Skeletal muscle cell (primary cell): ENCODE measurements at places on chromosomes 3 and 15.

DNA sequence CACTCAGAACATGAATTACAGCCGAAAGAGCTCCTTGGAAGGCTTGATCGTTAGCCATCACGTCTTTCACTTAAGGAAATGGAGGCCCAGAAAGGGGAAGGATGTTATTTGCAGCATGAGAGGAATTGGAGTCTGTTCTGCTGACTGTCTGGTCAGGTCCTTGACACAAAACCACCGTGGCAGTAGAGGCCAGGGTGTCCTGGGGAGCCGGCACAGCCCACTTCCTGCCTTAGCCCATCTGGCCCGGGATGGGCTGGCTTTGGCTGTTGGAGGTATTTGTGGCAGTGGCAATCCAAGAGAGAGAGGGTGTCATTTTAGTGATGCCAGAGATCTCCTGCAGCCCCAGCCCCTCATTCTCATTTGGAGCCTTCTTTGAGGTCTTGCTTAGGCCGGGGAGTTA, 37.4 kb downstream of the ST6GAL1 start:
- DNase-seq: no peak

GRCh38 chr15:89335298-89336041, 846 bp upstream of the POLG start:
- no peak for DNase-seq

DNA sequence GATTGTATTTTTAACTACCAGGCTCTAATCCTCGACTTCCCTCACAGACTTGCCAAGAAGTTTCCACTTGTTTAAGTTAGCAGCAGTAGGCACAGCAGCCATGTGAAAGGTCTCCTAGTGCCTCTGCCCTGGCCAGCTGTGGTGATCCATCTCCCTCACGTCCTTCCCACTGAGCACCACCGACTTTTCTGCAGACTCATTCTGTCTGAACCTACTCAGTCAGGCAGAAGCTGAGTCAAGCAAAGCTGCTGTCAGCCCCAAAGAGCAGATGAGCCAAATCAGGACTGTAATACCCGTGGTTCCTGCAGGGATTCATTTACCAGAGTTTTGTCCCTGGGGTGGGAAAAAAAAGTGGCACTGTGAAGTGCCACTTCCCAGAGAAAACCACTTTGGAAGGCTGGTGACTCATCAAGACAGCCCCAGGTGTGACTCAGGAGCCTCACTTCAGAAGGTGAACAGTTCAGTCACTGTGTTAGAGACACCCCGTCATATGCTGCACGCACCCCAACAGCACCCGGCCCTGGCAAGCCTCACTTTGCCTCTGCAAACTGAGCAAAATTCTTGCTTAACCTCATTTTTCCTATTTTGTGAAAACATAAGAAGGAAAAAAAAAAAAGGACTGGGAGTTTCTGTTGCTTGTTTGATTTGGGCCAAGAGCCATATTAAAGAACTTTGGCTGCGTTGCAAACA, 76.0 kb downstream of the WWTR1 start:
- peak; percentile 86 for DNase-seq

GRCh38 chr15:48674876-48675275, 29.4 kb upstream of the FBN1 start:
- peak; percentile 45 for DNase-seq

DNA sequence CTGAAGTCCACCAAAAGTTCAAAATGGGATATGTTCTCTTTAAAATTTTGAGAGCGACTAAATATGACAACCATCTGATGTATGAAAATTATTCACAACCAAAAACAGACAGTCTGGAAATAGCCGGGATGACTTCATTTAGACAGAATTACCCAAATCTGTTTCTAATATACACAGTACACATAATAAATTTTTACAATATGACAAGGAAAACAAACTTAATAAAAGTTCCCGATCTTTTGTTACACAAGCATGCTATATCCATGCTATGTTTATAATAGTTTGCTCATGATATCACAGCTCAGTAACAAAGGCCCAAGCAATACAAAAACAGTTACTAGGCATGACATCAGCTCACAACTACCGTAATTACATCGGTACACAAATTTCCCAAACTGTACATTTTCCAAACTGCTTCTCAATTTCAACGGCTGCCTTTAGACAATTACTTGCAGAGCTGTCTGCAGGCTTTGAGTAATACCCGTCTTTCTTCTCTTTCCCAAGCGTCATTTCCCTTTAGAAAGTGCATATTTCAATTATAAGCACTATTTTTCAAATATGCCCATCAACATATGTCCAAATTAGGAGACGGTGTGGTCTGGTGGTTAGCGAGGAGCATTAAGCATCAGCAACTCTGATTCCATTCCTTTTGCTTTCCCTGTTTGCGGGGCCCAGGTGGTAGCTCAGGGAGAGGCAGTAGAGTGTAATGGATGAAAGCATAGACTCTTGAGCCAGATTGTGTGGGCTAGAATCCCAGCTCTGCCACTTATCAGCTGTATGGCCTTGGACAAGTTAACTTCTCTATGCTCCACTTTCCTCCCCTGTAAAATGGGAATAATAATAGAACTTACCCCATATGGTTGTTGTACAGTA, 481.2 kb downstream of the FOXP1 start:
- DNase-seq: peak; percentile 88

DNA sequence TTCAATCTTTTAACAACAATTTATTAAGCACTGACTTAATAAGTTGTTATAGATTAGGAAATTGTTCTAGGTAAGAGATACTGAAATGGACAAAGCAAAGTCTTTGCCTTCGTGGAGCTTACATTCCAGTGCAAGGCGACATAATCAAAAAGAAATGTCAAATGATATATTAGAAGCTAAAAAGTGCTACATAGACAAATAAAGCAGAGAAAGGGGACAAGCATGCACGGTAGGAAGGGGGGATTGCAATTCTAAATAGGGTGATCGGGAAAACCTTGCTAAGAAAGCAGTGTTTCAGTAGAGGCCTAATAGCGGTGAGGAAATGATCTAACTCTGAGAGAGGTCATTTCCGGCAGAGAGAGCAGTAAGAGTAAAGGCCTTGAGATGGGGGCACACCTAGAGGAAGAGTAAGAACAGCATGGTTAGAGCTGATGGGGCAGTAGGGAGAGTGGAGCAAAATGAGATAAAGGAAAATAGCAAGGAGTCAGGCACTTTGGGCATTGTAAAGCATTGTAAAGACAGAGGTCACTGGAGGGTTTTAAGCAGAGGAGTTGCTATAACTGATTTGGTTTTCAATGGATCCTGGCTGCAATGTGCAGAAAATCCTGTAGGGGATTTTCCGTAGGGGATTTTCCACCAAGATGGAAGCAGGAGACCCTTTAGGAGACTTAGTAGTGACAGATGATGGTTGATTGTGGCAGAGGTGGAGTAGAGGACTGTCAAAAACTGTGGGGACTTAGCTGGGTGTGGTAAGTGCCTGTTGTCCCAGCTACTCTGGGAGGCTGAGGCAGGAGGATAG, 71.7 kb upstream of the CFAP20DC start:
- no peak for DNase-seq

DNA sequence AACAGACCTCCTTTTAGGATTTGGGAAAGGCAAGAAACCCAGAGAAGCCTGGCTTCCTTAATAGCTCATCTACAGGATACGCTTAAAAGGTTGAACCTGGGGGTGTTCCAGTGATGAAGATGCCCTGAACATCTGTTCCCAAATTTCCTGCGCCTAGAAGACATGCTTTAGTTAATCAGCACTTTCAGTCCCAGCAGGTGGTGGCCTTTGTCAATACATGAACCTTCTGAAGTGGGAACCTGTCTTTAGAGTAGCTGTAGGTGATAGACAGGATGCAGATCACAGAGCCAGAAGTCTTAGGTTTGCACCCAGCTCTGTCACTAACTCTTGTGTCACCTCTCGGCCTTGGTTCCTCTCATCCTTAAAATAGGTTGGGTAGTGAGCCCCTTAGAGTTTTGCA, 149.7 kb upstream of the SYNPR start:
- no peak for DNase-seq

- no peak for DNase-seq
Observed at GRCh38 chr3:195129644-195130492, 141.1 kb downstream of the XXYLT1 start.

- no peak for DNase-seq
Observed at GRCh38 chr3:48715174-48715800, 1.7 kb downstream of the IP6K2 start.

GRCh38 chr3:9151240-9151639, 98.2 kb downstream of the SRGAP3 start:
- DNase-seq: peak; percentile 26

- DNase-seq: no peak
Observed at GRCh38 chr3:23669541-23670255, 136.1 kb upstream of the UBE2E1 start.

- DNase-seq: no peak
Observed at GRCh38 chr3:146036281-146036680, 124.7 kb downstream of the PLOD2 start.

DNA sequence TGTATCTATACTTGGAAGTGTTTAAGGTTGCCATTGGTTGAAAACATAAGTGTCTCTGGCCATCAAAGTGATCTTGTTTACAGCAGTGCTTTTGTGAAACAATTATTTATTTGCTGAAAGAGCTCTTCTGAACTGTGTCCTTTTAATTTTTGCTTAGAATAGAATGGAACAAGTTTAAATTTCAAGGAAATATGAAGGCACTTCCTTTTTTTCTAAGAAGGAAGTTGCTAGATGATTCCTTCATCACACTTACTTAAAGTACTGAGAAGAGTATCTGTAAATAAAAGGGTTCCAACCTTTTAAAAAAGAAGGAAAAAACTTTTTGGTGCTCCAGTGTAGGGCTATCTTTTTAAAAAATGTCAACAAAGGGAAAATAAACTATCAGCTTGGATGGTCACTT, 19.7 kb downstream of the B3GNT5 start:
- no peak for DNase-seq
